Stimulated activated CD4-positive, alpha-beta T cell treated with anti-CD3 and anti-CD28 coated beads, Interleukin-1b, Interleukin-23, amount 100 ng/mL, for 1 hour (primary cell): ENCODE measurements at places on chromosomes 13 and 19.

- DNase-seq, result no peak
These were observed 498.1 kb downstream of the KLF5 start for GRCh38 chr13:73556902-73557301.

- no peak for DNase-seq
These were observed 22.3 kb downstream of the IER2 start for GRCh38 chr19:13172346-13173138.

DNA sequence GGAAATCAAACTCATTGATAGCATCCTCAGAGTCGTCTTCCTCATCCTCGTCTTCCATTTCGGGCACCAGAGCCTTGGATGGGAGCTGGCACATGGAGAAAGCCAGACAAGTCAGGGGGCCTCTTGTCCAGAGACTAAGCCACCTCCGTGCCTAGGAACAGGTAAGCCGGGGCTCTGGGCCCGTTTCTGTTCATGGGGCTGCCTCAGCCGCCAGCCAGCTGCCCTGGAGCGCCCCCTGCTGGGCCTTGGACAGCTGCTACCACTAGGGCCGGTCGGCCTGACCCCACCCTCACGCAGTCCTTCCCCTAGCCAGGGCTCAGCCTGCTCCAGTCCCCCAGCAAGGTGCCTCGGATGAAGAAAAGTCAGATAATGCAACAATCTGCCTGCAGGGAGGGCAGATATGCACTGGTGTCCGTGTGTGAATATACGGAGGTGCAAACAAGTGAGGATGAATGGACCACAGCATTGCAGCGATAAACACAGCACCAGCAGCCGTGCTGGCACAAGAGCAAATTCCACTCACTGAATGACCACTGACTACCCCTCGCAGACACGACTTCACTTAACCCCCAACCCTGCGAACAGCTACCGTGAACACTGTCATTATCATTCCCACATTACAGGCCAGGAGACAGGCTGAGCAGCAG, 11.9 kb upstream of the PRKD2 start:
- peak; percentile 60 for DNase-seq

- DNase-seq, result no peak
These were observed 23.5 kb upstream of the DCLK1 start for GRCh38 chr13:36154567-36155291.

- no peak for DNase-seq
These were observed 27.8 kb downstream of the RFC3 start for GRCh38 chr13:33845572-33846302.

DNA sequence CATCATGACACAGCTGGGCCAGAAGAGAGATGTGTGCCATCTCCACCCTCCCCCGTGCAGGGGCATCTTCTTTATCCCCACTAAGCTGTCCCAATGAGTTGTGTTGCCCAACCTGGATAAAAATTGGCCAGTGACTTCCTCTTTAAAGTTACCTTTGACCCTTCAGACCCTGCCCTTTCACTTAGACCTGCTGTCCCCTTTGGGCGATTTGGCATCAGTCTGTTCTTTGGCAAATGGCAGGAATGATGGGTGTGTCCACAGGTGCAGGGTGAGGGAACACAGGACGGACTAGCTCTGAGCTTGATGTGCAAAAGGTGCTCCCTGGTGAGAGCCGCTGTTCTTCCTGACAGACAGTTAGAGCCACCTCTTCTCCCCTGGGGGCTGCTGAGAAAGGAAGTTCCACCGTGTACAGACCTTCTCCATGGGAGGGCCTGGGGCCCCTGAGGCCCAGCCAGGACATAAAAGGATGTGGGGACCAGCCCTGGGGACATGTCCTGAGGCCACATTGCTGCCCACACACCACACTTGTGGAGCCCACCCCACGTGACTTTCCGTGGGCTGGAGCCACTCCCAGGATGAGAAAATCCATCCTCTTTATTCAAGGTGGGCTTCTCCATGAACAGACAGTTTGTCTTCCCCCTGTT, 1.7 kb downstream of the CYP4F8 start:
- no peak for DNase-seq

DNA sequence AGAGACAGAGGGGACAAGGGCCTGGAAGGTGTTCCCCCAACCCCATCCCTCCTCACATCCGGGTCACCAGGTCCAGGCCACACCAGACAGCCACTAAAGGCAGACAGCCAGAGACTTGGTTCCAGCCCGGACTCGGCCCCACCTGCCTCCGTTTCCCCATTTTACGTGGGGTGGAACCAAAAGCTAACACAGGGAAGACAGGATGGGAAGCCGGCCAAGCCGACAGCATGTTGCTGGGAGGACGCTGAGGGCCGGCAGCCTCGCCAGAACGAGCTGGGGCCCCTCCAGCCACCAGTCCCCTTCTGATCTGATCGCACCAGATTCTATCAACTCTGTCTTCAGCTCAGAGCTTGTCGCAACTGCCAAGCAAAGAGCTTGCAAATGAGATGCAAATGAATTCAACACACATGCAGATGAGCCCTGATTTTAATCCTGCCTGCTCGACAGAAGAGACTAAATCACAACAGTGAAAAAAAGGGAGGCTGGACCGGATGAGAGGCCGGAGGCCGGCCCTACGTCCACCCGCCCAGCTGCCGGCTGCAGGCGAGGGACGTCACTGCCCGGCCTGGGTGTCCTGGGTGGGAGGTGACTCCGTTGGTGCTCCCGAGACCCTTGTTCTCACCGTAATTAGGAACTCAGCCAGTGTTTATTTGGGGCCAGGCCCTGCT, 17.5 kb upstream of the SHC2 start:
- DNase-seq, result no peak

- no peak for DNase-seq
These were observed 47.8 kb downstream of the KCTD15 start for GRCh38 chr19:33844478-33844877.

DNA sequence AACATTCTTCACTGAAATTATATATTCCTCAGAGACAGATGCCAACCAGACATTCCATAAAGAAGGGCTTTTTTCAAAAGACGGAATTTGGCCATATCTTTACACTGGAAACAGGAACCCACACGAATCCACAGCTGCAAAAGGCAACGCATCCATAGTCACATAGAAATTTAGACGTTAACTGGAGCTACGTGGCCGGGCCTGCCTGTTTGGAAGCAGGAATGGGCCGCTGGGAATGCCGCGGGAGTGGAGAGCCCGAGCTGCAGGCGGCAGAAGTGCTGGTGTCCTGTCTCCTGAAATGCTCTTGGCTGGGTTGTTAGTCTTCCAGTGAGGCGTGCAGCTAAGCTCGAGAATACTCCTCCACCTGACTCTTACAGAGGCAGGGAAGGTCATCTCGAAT, 122.2 kb downstream of the KL start:
- no peak for DNase-seq

DNA sequence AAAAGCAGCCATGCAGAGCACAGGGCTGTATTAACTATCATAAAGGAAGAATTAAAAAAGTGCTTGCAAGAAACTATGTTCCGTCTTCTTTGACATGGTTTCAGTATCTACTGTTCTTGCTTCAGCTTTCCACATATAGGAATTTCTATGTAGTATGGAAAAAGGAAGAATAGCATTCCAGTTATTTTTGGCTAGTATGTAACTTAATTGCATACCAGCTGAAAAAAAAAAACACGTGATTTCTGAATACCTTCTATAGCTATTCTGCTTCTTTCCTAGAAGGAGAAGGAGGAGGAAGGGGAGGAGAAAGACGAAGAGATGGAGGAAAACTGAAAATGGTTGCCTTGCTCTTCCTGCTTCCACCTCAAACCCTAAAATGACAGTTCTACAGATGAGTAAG, 619.0 kb downstream of the KCTD12 start:
- DNase-seq, result no peak

DNA sequence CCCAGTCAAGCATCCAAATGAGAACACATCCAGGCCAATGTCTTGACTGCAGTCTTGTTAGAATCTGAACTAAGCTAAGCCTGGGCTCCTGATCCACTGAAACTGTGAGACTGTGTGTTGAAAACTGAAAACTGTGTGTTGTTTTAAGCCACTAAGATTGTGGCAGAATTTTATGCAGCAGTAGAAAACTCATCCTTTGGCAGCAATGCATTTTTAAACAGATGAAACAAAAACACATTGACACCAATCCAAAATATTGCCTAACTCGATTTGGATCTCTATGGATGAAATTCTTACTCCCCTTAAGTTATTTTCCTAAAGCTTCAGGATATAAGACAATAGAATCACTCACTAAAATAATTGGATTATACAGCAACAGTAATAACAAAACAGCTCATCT, 202.3 kb upstream of the KLF12 start:
- DNase-seq, result no peak

DNA sequence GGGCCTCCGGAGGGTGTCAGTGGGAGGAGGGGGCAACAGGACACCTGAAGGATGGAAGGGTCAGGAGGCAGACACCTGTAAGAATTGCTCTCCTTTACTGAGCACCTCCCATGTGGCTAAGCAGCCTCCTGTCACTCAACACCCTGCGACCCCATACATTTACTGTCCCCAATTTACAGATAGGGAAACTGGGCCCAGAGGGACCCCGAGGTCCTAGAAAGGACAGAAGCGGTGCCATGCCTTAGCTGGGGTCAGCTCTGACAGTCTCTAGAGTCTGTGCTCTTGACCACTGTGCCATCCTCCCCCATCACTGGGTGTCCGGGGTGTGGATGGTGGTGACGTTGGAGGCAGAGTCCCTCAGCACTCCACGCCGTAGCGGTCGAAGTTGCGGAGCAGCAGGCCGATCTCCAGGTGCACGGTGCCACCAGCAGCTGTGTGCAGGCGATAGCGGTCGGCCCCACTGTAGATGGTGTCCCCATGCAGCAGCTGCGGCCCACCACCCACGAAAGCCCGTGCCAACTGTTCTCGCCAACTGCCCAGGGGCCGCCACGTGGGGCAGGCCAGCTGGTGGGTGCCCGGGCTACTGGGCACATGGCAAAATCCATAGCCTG, 726 bp upstream of the TGFB1 start:
- DNase-seq, result no peak

DNA sequence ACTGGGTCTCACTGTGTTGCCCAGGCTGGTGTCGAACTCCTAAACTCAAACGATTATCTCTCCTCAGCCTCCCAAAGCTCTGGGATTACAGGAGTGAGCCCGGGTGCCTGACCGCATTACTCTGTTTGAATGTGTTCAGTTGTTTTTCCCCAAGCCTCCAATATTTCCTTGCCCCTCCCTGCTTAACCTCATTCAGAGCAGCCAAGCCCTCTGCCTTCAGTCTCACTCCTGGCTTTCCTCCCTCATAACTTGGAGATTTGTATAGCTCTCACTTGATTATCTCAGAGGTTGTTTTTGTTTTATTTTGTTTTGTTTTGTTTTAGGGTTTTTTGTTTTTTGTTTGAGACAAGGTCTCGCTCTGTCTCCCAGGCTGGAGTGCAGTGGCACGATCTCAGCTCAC, 11.4 kb downstream of the EPHX3 start:
- DNase-seq, result no peak

DNA sequence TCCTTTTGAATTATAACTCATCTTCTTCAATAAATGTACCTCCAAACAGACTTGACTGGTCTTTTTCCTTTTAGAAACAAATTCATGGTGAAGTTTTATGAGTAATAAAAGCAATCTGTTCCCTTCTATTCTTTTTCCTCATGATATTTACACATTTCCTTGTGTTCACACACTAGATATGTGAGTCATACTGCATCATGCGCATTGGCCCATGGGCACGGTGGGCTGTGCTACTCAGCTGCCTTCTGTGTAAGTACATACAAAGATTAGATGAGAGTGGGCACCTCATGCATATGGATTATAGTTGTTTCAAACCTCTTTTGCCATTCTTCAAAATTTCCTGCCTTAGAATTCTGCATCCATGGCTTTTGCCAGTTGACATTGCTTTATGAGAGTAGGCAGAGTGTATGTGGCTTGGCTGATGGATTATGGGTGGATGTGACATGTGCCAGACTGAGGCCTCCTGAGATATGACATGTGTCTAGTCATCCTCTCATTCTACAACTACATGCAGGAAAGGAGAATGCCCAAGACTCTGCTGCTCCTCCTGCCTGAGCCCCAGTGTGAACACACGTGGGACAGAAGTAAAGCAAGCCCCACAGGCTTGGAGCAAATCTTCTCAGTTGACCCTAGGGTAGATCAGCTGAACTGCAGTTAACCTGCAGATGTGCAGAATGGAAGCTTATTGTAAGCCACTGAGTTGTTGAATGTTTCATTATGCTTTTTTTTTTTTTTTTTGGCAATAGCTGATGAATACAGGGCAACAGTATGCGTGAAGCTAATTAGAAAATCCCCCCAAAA, 109.9 kb downstream of the RBM26 start:
- DNase-seq, result no peak

- peak; percentile 77 for DNase-seq
These were observed 13.1 kb downstream of the GRAMD1A start for GRCh38 chr19:35013041-35013819.
